ENCODE measurements at places on chromosomes 1 and 21. TPM values are rescaled to one million over a fixed set of nuclear protein-coding genes. Genes with fewer than 3 reads are reported as not detected.

The DIRAS3 gene
- 1.1 TPM for total RNA-seq

DNA sequence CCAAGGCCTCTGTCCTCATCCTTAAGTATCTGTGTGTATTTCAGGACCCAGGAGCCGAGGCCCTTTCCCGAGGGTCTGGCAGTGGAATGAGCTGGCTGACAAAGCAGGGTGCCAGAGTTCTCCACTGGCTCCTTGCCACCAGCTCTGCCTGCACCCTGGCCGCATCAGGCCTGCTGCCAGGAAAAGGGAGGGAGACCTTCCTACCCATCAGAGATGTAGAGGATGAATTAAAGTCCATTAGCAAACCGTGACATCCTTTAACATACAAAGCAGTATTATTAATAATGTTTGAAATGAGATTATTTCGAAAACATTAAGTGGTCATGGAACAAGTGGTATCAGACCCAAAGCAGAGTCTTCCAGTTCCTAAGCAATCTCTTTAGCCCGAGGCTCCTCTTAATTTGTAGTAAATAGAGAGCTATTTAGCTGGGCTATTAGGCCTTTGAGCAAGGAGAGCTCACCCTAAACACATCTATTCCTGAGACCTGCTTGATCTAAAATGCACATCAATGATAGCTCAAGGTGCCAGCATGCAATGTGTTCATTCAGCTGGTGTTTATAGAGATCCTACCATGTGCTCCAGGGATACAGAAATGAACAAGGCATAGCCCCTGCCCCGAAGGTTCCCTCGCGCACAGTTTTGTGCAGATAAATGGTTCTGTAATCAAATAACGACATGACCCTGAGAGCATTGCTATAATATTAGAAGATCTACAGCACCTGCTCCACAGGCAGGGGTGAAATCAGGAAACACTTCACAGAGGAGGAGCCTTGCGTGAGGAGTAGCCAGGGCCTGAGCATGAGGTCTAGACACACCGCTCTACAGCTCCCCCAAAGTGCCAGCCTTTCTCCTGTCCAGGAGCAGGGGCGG, 44.0 kb downstream of the FAM163A start:
- DNase-seq, result no peak

The RNF207 gene
- 14.0 TPM for total RNA-seq

- no peak for DNase-seq
These were observed 613 bp upstream of the GPATCH4 start for GRCh38 chr1:156601892-156602291.

DNA sequence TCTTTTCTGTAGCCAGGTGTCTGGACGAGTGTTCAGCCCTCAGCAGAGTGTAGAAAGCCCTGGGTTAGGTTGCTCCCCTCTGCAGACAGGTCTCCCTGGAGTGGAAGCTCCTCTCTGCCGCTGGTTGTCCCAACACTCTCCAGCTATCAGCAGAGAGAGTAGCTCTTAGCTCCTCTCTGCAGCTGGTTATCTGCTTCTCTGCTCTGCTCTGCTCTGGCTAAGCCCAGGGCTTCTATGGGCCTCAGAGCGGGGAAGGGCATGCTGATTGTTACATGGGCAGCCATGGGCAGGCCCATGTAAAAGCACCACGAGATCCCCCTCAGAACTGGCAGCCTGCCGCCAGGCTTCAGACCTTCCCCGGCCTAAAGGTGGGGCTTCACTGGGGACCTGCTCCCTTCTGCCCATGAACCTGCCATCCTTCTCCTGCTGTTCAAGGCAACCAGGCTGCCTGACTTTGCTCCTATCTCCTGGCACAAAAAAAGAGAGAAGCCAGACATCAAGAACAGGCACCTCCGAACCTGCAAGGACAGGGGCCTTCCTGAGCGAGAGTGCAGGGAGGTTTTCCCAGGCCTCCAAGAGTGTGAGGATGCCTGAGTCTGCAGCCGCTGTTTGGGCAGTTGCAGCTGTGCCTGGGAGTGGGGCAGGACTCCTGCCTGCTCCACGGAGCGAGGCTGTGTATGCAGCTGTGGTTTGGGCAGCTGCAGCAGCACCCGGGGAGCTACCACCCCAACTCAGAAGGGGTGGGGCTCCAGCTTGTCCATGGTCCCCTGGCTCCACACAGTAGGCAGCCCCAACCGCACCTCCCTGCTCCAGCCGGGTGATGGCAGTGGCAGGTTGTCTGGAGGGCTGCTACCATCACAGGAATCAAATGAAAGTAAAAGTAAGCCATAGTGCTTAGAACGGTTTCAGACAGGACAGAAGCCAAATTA, 973.7 kb downstream of the LTN1 start:
- DNase-seq, result no peak

DNA sequence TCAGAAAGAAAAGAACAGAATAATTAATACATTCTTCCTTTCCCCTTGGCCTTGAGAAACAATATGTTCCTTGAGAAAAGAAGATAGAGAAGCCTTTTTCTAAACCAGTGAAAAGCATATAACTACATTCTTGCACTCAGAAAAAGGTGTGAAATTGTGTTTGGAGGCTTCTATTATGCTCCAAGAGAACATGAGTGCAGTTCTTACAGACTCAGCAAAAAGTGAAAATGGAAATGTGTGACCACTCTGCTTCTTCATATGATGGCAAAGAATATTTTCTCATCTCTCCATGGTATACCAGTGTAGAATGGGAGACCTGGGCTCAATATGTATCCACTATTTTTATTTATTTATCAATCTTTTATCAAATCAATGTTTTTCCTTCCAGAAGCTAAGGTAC, 43.2 kb downstream of the ALG14 start:
- no peak for DNase-seq

GRCh38 chr1:29210278-29211085, 20.3 kb downstream of the MECR start:
- no peak for DNase-seq
